ENCODE measurements at places on chromosomes 4 and X. TPM values are rescaled to one million over a fixed set of nuclear protein-coding genes. Genes with fewer than 3 reads are reported as not detected.

DNA sequence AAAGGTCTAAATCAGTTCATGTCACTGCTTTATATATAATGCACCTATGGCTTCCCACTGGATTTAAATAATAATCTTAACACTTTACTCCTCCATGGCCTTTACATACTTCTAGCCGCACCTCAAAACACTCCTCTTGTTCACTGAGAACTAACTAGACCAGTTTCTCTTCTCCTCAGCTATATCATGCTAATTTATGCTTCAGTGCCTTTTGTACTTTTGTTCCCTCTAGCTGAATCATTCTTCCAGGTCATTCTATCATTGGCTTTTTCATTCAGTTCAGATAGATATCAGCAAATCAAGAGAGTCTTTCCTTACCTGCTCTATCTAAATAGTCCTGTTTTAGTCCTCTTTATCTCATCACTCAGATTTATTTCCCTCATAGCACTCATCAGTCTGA lies 64.2 kb downstream of the TET2 start:
- DNase-seq: no peak

Gene BEX4
- total RNA-seq: 66.7 TPM

DNA sequence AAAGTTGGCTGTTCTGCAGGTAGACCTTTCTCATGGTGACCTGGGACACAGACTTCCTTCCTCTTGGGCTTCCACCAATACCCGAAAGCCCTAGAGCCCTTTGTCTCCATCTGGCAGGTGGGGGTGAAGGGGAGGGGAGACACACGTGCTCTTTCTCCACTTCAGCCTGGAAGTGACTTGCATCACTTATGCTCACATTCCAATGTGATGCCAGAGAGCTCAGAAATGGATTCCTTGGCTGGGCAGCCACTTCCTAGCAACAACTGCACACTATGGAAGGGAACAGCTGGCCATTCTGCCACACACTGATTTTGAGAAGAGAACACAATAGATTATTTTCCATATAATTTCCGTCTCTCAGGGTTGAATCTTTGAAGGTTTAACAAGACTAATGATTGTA lies 36.3 kb downstream of the C4orf51 start:
- DNase-seq: no peak

Gene FDCSP
- not detected for total RNA-seq

Gene HSFX2
- total RNA-seq: not detected

- no peak for DNase-seq
Measured at GRCh38 chr4:26992657-26993361, 132.2 kb downstream of the STIM2 start.

DNA sequence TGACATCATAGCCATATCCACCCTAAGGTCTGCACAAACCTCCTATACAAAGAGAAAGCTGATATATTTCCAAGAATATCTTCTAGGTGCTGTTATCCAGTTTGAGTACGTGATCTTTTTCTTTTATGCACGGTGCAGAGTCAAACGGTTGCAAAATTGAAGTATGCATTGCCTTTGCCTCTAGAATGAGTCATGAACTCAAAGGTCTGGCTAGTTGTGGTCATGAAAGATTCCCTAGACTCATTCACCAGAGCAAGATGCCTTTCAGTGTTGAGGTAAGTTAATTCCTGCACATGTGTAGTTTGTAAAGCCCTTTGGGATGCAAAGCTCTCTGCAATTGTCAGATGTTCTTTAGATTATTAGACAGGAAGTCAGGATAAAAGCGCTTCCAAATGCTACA lies 704.4 kb downstream of the PCDH19 start:
- DNase-seq: no peak

DNA sequence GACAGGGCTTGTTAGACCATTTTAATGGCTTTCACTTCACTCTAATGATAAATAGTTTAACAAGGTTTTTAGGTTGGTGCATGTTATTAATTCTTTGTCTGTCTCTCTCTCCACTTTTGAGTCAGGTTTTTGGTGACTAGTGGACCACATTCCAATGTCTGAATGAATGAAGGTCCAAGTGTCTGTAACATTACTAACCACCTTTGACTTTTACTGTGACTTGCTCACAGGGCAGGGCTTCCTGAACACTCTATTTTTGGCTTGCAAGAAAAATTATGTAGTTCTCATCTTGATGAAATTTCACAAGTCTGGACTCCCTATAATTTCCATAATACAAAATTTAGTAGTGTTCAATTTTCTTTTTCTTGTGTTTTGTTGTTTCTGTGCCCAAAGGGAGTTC lies 78.9 kb upstream of the BMPR1B start:
- DNase-seq: no peak

Gene TACR3
- not detected for total RNA-seq

Gene ZFX
- total RNA-seq: 56.7 TPM

Gene TLR3
- 6.9 TPM for total RNA-seq

DNA sequence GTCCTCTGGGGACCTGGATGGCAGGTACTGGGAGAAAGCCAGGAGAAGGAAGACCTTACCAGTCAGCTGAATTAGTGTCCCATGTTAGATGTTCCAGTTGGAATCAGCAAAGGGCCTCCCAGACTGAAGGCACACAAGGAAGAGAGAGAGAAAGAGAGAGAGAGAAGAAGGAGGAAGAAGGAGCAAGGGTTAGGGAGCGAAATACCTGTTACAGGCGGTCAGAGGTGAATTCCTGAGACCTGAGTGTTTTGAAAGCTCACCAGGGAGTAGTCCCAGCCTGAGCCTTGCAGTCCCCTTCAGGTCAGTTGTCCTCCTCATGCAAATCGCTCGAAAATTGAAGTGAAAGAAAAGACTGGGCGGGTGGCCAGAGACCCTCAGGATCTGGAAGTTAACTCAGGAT lies 60.3 kb downstream of the USP11 start:
- no peak for DNase-seq

Measured in sigmoid colon (tissue), 7 donors.